Fibroblast of skin of right quadriceps (primary cell): ENCODE measurements at places on chromosomes 3 and 15.

- DNase-seq = peak; percentile 83
Observed at GRCh38 chr15:46441294-46442062, 806.6 kb downstream of the SQOR start.

GRCh38 chr3:171556148-171556547 is 95.9 kb upstream of the TNIK start:
- no peak for DNase-seq

- DNase-seq = no peak
Observed at GRCh38 chr3:196947136-196947859, 5.0 kb upstream of the NCBP2 start.

DNA sequence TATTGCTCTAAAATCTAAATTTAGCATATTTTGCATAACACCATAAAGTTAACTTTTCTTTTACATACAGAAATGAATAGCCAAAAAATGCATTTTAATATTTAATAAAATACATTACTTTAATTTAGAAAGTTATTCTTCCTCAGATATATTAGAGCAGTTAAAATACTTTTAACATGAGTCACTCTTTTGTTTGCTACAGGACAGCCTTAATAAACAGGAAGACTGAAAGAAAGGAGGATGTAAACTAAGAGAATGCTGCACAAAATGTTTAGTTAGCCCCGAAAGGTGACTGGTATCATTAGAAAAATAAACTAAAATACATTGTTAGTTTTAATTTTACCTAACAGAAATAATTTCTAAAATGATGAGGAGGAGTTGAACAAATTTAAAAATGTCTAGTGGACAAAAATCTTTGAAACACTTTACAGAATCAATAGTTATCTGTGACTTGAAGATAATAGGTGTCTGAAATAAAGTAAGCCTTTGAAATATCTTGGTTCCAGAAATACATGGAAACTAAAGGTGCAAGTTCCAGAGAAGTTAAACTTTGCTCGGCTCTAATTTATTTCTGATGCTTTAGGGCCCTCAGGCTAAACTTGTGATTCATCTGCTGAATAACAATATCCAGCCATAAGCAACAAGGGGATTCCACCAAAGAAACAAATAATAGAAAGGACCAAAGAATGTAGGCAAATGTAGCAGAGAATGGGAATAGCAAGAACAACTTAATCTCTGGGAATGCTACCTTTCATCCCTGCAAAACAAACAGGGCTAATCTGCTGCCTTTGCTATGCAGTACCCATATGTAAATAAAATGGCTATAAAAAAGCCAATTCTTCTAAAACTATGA is 138.3 kb upstream of the UBP1 start:
- DNase-seq = peak; percentile 8

DNA sequence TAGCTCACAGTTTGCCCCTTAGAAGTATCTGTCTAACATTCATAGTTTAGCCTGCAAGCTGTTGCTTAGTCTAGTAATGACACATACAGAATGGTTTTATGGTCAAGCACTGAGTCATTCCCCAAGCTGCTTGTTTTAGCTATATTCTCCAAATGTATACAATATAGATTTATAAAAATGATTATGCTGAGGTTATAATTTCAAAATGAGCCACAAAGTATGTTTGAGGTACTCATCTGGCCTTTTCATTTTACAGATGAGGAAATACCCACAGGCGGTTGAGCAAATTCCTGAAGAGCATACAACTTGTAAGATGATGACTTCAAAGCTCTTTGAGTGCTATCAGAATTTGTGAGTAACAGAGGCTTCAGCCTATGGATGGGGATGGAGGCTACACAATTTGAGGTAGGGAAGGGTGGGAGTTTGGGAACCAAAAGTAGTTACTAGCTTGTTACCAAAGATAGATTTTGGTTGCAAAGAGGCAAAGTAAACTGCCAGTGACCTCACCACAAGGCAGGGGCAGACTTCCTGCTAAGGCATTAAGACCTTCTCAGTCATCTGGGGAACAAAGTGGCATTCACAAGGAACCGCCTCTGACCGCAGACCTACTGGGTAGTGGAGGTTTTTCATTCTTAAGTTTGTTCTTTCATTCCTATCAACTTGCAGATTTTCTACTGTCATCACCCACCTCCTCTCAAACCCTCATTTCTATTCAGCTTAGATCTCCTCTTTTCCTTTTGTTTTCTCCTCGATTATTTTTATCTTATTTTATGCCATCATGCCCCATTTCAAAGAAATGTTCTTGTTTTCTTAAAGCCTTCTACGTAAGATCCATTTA is 257.2 kb upstream of the NECTIN3 start:
- DNase-seq = peak; percentile 95

DNA sequence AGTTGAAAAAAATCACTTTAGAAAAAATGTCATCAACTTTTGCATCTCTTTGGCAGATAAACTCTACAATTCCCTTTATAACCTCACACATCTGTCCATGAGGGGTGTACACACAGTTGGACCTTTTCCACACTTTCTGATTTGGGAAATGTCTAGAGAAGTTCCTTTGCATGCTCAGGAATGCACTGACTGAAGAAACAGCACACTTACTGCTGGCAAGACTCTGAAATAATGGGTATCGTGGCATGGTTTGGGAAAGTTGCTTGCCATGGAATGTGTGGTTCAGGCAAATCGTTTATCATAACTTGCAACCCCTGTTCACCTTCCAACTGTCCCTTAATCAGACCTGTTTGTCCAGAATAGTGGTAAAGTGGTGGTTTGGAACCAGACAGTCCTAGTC is 135.3 kb upstream of the TGFBR2 start:
- peak; percentile 59 for DNase-seq
